Left cardiac atrium (tissue), 4 donors: ENCODE measurements at places on chromosomes 4 and X. TPM values are rescaled to one million over a fixed set of nuclear protein-coding genes. Genes with fewer than 3 reads are reported as not detected.

The WNK3 gene
- total RNA-seq, result 2.1 TPM

DNA sequence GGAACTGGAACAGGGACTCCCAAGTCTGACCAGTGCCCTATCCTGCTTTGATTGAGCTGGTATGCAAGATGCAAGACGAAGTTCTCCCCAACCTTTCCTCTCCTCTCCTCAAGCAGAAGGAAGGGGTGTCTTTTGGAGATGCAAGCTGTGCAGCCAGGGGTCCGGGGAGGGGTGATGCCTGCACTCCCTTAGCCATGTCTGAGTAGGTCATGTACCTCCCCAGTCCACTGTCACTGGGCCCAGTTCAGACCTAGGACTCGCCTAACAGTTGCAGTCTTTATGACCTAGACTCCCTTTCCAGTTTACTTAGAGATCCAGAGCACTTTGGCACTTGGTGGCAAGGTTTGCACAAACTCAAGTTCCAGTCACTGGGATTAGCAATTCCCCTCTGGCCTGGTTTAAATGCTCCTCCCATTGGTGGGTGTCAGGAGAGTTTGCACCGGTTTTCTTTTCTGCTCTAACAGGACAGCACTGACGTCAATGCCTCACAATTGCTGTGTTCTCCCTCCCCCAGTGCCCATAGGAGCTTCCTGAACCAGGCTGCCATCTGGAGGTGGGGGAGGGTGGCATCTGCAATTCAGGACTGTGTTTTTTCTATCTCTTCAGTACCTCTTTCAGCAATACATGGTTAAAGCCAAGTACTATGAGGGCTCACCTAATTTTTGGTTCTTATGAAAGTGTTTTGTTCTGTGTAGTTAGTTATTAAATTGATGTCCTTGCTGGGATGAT is 782.2 kb downstream of the ARAP2 start:
- no peak for DNase-seq

The TEC gene
- 1.8 TPM for total RNA-seq

DNA sequence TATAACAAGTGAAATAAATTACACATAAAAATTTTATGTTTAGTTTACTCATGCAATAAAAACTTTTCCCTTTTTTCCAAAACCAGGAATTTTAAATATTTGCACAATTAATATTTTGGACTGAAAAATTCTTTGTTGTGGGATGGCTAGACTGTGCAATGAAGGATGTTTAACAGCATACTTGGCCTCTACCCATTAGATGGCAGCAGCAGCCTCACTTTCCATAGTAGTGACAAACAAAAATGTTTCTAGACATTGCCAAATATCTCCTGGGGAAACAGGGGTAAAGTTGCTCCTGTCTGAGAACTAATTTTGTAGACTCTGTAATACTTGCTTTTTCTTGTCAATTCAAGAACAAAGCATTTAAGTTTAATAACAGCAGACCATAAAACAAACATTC is 49.8 kb downstream of the SCLT1 start:
- DNase-seq, result no peak

DNA sequence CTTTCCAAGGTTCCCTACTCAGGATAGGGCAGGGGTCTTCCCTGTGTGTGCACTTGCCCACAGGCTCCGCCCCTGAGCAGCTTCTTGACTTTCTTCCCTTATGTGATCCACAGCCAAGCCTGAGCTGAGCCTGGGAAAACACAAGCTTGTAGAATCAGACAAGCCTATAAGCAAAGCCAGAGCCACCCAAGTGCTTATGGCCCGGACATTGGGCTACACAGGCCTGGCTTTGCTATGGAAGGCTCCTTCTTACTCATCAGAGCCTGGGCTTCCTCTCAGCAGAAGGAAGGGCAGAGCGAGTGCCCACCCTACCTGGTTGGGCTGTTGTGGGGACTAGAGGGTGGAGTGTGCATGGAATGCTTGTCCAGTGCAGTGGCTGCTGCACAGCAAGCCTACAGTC is 1.3 kb upstream of the TNIP2 start:
- DNase-seq, result no peak

- DNase-seq, result no peak
Measured at GRCh38 chrX:105282077-105282476, 61.6 kb upstream of the TEX13A start.

- no peak for DNase-seq
Measured at GRCh38 chr4:26257850-26258249, 63.0 kb upstream of the RBPJ start.

- DNase-seq, result no peak
Measured at GRCh38 chr4:82282875-82283274, 90.9 kb downstream of the HNRNPD start.

The FAM9C gene
- not detected for total RNA-seq

DNA sequence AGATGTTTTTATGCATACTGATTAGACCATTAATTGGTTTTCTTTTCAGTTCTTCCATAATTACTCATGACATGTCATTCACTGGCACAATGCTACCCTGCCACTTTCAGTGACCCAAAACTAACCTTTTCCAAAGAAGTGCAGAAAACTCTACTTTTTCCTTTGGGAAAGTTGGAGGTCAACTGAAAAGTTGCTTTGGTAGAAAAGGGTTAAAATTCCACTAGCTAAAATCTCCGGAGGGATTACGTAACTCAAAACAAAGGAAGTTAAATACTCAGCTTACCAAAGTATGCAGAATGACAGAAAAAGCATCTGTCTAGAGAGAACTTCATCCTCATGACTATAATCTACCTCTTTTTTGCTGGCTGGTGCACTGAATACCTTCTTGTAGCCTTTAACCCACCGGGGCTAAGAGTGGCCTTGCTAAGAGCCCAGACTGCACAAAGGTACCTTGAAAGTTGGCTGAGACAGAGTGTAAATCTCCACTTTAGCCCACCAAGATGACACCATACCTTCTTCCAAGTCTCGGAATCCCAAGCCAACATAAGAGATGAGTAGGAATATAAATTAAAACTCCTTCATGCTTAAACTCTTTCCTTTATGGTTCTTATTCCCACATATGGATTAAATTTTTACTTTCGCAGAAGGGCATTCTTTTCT is 1099.5 kb upstream of the INTU start:
- DNase-seq, result no peak
